Esophagus muscularis mucosa (tissue), 4 donors: ENCODE measurements at places on chromosomes 2 and 18. TPM values are rescaled to one million over a fixed set of nuclear protein-coding genes. Genes with fewer than 3 reads are reported as not detected.

- no peaks in the 10 kb centered on the region for H3K27me3 ChIP-seq
- DNase-seq, result no peak
- H3K36me3 ChIP-seq, result no peaks in the 10 kb centered on the region
- H3K4me1 ChIP-seq, result no peaks in the 10 kb centered on the region
- H3K4me3 ChIP-seq, result no peak overlapping the region
These were observed 3.0 kb downstream of the DAPL1 start for GRCh38 chr2:158797963-158798700.

Gene B4GALT6
- total RNA-seq, result 4.5 TPM

DNA sequence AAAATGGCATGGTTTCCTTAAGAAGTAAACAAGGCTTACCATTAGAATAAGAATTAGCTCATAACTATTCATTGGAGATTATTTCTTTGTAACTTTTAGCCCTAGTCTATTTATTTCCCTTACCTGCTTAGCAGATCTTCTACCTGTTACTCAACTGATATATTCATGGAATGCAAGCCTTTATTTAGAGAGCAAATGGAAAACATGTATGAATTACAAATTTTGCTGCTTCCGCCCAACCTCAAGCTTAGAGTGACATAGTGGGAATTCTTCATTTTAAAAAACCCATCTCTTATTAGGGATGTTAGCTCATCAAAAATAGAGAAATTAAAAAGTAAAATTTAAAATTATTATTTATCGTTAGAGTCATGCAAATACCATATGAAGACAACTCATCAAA lies 110.9 kb downstream of the STRN start:
- peaks cover 83% of the 10 kb centered on the region for H3K36me3 ChIP-seq
- no peak for DNase-seq
- H3K4me1 ChIP-seq, result no peaks in the 10 kb centered on the region
- H3K27me3 ChIP-seq, result no peaks in the 10 kb centered on the region

DNA sequence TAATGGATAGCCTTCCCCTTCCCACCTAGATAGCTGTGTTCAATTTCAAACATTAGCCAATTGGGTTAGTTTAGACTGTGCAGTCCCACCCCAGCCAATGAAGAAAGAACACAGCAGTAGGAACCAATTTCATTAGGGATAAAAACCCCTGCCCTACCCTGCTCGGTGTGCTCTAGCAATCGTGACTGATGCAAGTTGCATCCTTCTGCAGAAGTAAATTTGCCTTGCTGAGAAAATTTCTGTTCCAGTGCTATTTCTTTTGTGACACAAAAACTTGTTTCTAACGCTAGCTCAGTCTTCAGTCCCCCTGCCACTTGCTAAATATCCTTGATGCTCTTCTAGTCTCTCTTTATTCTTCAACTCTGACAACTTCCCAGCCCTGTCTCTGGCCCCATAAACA lies 15.2 kb upstream of the SAP130 start:
- H3K4me1 ChIP-seq, result no peaks in the 10 kb centered on the region
- DNase-seq, result no peak
- no peak overlapping the region for H3K4me3 ChIP-seq
- no peaks in the 10 kb centered on the region for H3K36me3 ChIP-seq

Gene TSGA10
- total RNA-seq, result 1.1 TPM

Gene GCA
- total RNA-seq, result 5.4 TPM

- H3K4me3 ChIP-seq, result no peak overlapping the region
- no peaks in the 10 kb centered on the region for H3K36me3 ChIP-seq
- no peak for DNase-seq
- H3K4me1 ChIP-seq, result no peaks in the 10 kb centered on the region
- no peak overlapping the region for H3K27ac ChIP-seq
These were observed 77.6 kb upstream of the SEC11C start for GRCh38 chr18:59061914-59062642.

GRCh38 chr2:178386986-178387597 lies 63.9 kb downstream of the PRKRA start:
- H3K36me3 ChIP-seq, result peaks cover 10% of the 10 kb centered on the region
- H3K4me3 ChIP-seq, result no peak overlapping the region
- no peaks in the 10 kb centered on the region for H3K27me3 ChIP-seq
- H3K27ac ChIP-seq, result no peak overlapping the region
- no peak for DNase-seq

Gene AMER3
- 0.06 TPM for total RNA-seq

Gene AFF3
- 99.5 TPM for total RNA-seq

Gene CD8A
- 1.2 TPM for total RNA-seq

- H3K4me3 ChIP-seq, result no peak overlapping the region
- no peaks in the 10 kb centered on the region for H3K36me3 ChIP-seq
- DNase-seq, result no peak
- no peaks in the 10 kb centered on the region for H3K27me3 ChIP-seq
- peaks cover 22% of the 10 kb centered on the region for H3K4me1 ChIP-seq
These were observed 71.9 kb downstream of the EPC2 start for GRCh38 chr2:148716378-148716920.

Gene CHRND
- total RNA-seq, result not detected

GRCh38 chr2:118942031-118942430 lies at the start of gene MARCO:
Gene MARCO, plus strand, starts transcription at chr2:118942194. Its CDS starts 107 bp downstream, at chr2:118942301.
- no peaks in the 10 kb centered on the region for H3K4me1 ChIP-seq
- H3K27ac ChIP-seq, result no peak within 1 kb of the TSS
- no peak for DNase-seq
- H3K27me3 ChIP-seq, result no peaks in the 10 kb centered on the region
- H3K36me3 ChIP-seq, result no peaks in the 10 kb centered on the region
- no peak within 1 kb of the TSS for H3K4me3 ChIP-seq

DNA sequence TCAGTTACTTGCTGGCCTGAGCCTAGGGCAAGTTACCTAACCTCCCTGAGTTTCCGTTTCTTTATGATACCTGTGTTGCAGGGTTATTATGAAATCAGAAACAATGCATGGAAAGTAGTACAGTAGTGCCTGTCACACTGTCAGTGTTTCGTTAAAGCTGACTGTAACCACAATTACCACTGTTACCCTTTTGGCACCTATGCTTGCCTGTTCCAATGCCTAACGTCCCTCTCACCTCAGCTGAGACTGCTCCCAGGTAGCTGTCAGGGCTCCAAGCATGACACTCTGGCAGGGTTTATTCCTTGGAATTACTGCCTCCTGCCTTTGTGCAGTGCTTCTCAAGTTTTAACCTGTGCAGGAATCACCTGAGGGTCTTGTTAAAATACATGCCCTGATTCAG lies 135.2 kb upstream of the RBMS1 start:
- no peaks in the 10 kb centered on the region for H3K36me3 ChIP-seq
- H3K27ac ChIP-seq, result no peak overlapping the region
- H3K27me3 ChIP-seq, result no peaks in the 10 kb centered on the region
- H3K4me1 ChIP-seq, result peaks cover 9% of the 10 kb centered on the region
- no peak overlapping the region for H3K4me3 ChIP-seq
- no peak for DNase-seq

Gene HRH4
- total RNA-seq, result 0.13 TPM

DNA sequence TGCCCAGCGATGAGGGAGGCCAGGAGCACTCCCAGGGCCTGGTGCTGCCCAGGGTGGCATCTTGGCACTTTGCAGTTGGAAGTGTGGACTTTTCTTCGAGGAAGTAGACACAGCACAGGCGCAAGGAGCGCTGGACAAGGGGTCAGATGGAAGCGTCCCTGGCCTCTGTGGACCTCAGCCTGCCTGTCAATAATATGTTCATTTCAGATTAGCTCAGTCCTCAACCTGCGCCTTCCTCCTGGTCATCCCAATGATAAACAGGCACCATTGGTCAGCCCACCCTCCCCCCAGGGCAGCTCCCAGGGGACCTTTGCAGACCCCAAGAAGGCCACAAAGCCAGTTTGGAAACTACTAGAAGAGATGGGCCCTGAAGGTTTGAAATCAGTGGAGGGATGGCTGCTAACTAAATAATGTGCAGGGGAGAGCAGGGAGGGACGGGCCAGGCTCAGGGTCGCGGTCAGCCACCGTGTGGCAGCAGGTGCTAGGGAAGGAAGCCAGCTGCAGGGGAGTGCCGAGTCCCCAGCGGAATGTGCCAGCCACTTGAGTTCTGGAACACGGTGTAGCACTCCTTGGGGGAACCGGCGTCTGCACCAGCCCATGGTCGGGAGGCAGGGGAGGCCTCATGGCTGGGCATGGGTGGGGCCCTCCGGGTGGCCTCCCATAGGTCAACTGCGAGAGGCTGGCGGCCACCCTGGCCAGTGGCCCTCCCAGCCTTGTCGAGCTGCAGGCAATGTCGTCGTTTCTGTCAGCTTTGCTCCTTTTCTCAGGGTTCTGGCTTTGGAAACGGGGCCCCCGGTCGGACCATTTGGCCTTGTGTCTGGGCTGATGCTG lies 59.9 kb downstream of the ADI1 start:
- DNase-seq, result no peak
- H3K36me3 ChIP-seq, result peaks cover 32% of the 10 kb centered on the region
- H3K4me3 ChIP-seq, result no peak overlapping the region
- no peaks in the 10 kb centered on the region for H3K27me3 ChIP-seq
- H3K4me1 ChIP-seq, result peaks cover 20% of the 10 kb centered on the region

DNA sequence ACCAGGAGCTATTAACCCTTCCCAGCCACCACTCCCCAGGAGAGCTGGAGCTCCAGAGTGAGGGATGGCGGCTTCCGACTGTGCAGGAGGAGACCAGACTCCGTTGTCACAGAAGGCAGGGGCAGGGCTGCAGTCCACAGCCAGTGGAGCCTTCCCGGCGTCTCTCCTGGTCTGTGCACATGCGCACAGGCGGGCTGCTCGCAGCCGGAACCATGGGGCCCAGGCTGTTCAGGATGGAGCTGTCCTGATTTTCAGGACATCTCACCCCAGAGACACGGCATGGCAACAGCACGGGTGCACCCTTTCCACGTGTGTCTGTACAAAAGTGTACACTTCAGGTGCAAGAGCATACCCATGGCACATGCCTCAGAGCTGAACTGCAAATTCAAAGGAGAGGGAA lies 28.9 kb downstream of the EIPR1 start:
- no peak overlapping the region for H3K4me3 ChIP-seq
- no peak overlapping the region for H3K27ac ChIP-seq
- H3K36me3 ChIP-seq, result no peaks in the 10 kb centered on the region
- no peak for DNase-seq
- H3K4me1 ChIP-seq, result no peaks in the 10 kb centered on the region
- H3K27me3 ChIP-seq, result no peaks in the 10 kb centered on the region

GRCh38 chr2:122020377-122020776 lies 264.9 kb downstream of the TSN start:
- no peaks in the 10 kb centered on the region for H3K36me3 ChIP-seq
- H3K4me3 ChIP-seq, result no peak overlapping the region
- no peak overlapping the region for H3K27ac ChIP-seq
- H3K27me3 ChIP-seq, result no peaks in the 10 kb centered on the region

Gene ESPNL
- total RNA-seq, result not detected

Gene WNT10A
- total RNA-seq, result not detected

- H3K27ac ChIP-seq, result no peak overlapping the region
- H3K36me3 ChIP-seq, result no peaks in the 10 kb centered on the region
- H3K4me3 ChIP-seq, result no peak overlapping the region
These were observed 23.5 kb upstream of the SCG2 start for GRCh38 chr2:223625652-223626051.

DNA sequence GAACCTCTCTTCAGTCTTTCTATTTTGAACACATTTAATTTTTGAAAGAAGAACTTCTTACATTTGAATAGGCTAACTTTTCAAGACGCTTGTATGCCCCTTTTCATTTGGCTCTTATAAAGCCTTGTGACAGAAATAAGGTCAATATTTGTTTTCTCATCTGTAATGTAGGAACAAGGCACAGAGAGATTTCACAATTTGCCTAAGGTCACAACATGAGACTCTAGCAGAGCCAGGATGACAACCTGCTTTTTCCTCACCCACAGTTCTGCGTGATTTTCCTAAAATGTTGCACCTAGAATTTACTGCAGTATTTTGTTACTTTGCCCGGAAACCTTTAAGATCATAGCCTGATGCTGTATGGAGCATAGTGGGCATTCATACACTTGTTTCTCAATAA lies 67.4 kb downstream of the TXNL1 start:
- H3K4me3 ChIP-seq, result no peak overlapping the region
- no peaks in the 10 kb centered on the region for H3K36me3 ChIP-seq
- H3K4me1 ChIP-seq, result peaks cover 18% of the 10 kb centered on the region
- no peaks in the 10 kb centered on the region for H3K27me3 ChIP-seq

GRCh38 chr2:75564026-75564688 lies 3.4 kb upstream of the EVA1A start:
- H3K36me3 ChIP-seq, result no peaks in the 10 kb centered on the region
- H3K4me1 ChIP-seq, result peaks cover 21% of the 10 kb centered on the region
- no peaks in the 10 kb centered on the region for H3K27me3 ChIP-seq

DNA sequence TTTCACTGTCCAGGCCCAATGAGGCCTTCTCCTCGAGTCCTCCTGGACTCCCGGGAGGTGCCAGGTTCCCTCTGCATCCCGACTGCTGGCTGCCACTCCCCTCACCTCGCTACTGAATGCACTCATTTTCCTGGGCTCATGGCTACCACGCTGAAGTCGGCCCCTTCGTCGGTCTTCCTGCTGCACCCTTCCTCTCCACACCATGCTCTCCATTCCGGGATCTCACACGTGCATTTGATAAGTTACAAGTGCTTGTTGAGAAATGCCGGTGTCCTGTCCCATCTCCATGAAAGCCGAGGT lies 334.7 kb upstream of the MYT1L start:
- no peak for DNase-seq
- H3K27ac ChIP-seq, result no peak overlapping the region
- no peak overlapping the region for H3K4me3 ChIP-seq
- H3K27me3 ChIP-seq, result no peaks in the 10 kb centered on the region
- H3K36me3 ChIP-seq, result no peaks in the 10 kb centered on the region

DNA sequence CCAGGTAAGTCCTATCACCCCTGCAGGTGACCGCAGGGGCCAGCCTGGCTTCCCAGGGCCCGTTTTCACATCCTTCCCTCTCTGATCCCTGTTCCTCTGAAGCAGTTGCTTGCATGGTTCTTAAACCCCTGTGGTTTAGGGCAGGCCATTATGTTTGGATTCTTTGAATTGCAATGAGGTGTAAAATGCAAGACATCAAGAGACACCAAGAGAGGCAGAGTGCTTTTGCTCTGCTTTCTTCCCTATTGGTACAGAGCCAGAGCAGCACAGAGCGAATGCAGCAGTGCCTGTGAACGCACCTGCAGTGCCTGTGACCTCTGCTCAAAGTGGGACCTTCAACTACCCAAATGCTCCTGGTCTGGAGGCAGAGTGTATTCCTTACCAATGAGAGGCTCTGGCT lies 7.6 kb downstream of the RFX8 start:
- H3K27ac ChIP-seq, result no peak overlapping the region
- DNase-seq, result no peak
- H3K4me1 ChIP-seq, result peaks cover 11% of the 10 kb centered on the region
- H3K4me3 ChIP-seq, result no peak overlapping the region
- no peaks in the 10 kb centered on the region for H3K27me3 ChIP-seq

Gene GCKR
- not detected for total RNA-seq

Gene CREG2
- total RNA-seq, result not detected

DNA sequence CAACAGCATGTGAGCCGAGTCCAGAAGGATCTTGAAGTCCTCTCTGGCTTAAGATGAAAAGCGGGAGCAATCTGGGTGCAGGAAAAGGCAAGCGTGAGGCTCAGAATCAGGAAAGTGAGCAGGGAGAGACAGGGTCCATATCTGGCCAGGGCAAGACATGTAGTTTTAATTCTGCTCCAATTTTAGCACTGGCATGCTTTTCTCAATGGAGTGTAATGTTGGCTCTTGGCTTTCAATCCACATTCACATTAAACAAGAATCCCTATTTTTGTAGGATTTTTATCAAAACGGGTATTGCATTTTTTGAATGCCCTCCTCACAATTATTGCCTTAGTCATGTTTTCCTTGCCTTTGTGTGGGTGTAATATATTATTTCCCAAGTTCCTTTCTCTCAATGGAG lies 6.0 kb downstream of the SPATA3 start:
- no peak overlapping the region for H3K4me3 ChIP-seq
- no peak overlapping the region for H3K27ac ChIP-seq
- no peak for DNase-seq
- H3K36me3 ChIP-seq, result no peaks in the 10 kb centered on the region
- no peaks in the 10 kb centered on the region for H3K4me1 ChIP-seq
- H3K27me3 ChIP-seq, result peaks cover 46% of the 10 kb centered on the region

- H3K27ac ChIP-seq, result peak overlapping the region; percentile 23
- peaks cover 5% of the 10 kb centered on the region for H3K36me3 ChIP-seq
- peaks cover 8% of the 10 kb centered on the region for H3K4me1 ChIP-seq
- no peak for DNase-seq
- no peaks in the 10 kb centered on the region for H3K27me3 ChIP-seq
- no peak overlapping the region for H3K4me3 ChIP-seq
These were observed 84.6 kb downstream of the SMAD7 start for GRCh38 chr18:48866028-48866733.
